Occipital lobe (tissue), 3 donors: ENCODE measurements at places on chromosomes 6 and 20. TPM values are rescaled to one million over a fixed set of nuclear protein-coding genes. Genes with fewer than 3 reads are reported as not detected.

- no peak for DNase-seq
Observed at GRCh38 chr6:167739721-167740475, 86.8 kb upstream of the AFDN start.

DNA sequence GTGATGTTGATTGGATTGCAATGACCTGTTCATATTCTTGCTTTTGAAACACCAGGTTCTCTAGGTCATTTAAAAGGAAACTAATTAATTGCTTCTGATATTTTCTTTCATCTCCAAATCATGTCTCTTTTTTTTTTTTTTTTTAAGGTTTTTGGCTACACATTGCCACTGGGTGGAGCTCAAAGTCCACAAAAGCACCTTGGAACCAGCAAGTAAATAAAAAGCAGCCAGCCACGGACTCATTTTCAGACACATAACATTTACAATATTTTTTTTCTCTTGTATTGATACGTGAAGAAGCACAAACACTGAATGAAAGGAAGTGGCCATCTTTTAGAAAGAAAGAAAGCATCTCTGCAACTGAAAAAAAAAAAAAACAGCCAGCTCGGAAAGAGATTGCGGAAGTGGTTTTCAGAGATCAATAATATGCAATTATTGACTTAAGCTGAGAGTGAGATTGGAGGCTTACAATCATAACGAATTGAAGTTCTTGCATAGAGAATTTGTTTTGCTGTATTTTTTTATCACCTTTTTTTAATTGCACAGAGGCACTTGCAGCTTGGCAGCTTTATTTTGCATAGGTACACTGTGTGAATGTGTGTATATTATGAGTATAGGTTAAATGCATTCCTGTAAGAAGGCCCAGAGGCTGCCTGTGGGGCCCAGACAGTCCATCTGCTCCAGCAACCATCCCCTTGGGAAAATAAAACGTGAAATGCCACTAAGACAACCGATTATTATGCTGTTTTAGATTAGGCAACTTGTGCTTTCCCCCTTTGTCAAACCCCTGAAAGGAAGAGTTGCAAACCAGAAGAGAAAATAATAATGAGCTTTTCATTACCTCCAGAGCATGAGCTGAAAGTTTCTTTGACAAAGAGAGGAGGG, 28.2 kb downstream of the CGA start:
- no peak for DNase-seq

DNA sequence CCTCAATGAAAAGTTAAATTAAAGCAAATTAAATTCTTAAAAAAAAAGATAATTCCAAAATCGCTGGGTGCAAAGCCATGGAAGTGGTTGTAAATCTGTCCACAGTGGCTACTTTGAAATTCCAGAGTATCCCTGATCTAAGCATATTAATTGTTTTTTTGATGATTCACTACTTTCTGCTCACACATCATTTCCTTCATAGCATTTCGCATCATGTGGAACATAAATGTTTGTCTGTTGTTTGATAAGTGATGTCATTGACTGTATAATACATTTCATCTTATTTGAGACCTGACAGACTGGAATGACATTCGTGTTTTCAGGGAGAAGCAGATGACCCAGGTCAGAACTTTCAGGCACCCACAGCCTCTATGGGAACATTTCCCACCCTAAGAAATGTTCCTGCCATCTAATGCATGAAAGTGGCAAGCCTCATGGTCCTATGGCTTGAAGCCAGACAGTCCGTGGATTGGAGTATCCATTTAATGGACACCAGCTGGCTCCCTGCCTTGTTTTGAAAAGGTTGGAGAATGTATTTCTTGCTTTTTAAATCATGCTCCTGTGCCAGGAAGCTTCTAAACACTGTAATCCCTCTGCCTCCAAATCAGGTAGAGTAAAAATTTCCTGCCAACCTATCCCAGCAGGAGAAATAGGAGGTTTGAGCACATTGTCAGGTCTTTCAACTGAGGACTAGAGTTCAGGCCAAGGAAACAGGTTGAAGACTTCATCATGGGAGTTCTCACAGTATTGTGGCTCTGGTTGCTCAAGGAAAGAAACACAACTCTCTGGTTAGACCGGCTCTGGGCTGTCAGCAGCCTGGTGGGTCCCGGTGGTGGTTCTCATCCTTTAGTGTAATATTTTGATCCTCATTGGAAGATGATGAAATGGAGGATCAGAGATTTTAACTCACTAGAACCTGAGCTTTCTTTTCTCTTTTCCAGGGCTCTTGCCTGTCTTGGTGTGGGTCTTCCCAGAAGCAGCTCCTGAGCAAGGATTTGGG, 157.9 kb downstream of the SLC24A3 start:
- DNase-seq = no peak

GRCh38 chr20:57968120-57968519, 258.3 kb upstream of the PMEPA1 start:
- DNase-seq = no peak

- no peak for DNase-seq
Observed at GRCh38 chr20:3839328-3839727, 7.3 kb upstream of the MAVS start.

DNA sequence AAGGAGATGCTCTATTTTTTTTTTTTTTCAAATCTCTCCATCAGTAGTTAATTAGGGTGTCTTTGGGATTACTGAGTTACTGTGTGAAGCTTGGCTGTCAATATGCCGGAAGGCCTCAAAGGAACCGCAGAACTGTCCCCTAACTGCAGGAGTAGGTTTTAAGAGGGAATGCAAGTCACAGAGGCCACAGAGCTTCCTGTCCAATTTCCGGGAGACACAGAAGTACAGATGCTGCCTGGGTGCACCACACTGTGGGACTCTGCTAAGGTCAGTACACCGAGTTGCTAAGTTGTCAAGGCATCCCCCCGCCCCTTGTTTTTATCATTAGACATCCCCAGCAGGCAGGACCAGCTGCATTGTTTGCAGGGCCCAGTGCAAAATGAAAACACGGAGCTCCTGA, 120.2 kb upstream of the RAB32 start:
- DNase-seq = no peak

GRCh38 chr6:1885576-1886011, 275.9 kb downstream of the FOXC1 start:
- no peak for DNase-seq

The E2F1 gene
- total RNA-seq = 2.2 TPM
